ENCODE measurements at places on chromosomes 11 and 22.

GRCh38 chr22:33329398-33329797, 271.2 kb upstream of the SYN3 start:
- no peak for DNase-seq

- DNase-seq = no peak
Observed at GRCh38 chr11:95378111-95378510, 147.1 kb upstream of the SESN3 start.

- DNase-seq = no peak
Observed at GRCh38 chr11:87803748-87804147, 371.5 kb downstream of the RAB38 start.

GRCh38 chr11:47587723-47588326, 1.3 kb downstream of the FAM180B start:
- DNase-seq = no peak

DNA sequence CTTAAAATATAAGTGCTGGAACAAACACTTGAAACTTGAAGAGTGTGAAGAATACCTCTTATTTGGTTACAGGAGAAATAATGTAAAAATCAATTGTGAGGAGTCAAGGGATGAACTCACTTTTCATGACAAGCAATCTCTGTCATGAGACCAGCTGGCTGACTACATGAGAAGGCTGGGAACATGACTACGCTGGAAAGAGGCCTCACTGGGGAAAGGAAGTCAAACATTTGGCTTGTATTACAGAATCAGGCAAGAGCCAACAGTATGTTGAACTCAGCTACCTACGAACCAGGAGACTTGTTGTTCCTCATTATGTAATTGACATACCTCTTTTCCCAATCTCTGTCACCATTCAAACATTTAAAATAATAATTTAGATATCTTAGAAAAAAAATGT, 14.4 kb downstream of the DCDC1 start:
- no peak for DNase-seq
